Stimulated activated CD4-positive, alpha-beta T cell treated with anti-CD3 and anti-CD28 coated beads, Interleukin-15, amount 100 ng/mL, for 1 hour (primary cell): ENCODE measurements at places on chromosomes 6 and 20.
A peak's percentile ranks its signal among the peaks of the same experiment; 100 is the strongest.

DNA sequence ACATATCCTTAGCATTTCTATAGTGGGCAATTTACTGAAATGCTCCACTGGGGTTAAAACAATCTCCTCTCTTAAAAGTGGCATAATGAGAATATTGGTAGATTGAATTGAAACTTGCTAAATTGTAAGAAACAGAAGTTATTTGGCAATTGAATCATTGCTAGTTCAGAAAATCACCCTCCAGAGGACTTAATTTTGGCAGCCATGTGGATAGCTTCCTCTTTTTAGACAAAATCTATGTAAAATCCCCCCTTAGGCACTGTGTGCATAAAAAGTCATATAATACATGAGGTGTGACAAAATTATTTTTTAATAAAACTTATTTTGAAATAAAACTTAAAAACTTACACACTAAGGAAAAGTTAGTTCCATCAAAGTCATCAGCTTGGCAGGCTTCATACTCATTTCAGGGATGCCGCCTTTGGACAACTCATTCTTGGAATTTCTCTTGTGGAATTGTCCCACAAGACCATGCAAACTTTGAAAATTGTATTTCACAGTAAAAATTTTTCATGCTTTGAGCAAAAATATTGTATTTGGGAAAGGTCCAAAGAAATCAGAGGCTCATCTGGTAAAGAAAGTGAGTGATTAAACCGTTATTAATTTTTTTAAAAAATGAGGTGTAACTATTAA, 473.0 kb downstream of the BCKDHB start:
- DNase-seq, result no peak

DNA sequence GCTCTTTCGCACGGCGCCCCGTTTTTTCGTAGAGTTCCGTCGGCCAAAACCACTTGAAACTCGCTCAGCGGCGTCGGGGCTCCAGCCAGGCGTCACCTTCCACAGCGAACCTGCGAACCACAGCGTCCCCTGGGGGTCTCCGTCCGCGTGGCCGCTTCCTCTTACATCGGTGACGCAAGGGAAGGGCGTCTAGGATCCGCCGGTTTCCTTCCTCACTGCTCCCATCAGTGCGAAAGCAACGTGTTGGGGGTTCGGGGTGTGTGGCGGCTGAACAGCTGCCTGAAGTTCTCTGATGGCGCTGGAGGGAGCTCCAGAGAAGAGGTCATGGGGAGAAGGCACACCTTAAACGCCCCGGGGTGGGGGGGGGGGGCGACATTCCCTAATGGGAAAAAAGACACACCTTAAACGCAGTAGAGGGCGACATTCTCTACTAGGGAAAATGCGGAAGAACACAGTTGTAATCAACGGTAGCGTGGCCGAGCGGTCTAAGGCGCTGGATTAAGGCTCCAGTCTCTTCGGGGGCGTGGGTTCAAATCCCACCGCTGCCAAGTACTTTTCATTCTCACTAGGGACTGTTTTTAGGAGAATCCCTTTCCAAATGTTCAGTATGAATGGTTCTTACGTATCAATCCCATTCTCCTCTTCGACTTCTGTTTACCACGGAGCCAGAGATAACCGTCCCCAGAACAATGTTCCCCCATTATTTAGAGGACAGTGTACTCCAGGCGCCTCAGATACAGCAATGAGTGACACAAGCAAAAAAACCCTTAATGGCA, 16.4 kb downstream of the ZNF311 start:
- peak; percentile 58 for DNase-seq

GRCh38 chr6:35370785-35371493, 28.6 kb downstream of the PPARD start:
- DNase-seq, result no peak

- no peak for DNase-seq
Observed at GRCh38 chr6:19896693-19897010, 59.5 kb downstream of the ID4 start.

DNA sequence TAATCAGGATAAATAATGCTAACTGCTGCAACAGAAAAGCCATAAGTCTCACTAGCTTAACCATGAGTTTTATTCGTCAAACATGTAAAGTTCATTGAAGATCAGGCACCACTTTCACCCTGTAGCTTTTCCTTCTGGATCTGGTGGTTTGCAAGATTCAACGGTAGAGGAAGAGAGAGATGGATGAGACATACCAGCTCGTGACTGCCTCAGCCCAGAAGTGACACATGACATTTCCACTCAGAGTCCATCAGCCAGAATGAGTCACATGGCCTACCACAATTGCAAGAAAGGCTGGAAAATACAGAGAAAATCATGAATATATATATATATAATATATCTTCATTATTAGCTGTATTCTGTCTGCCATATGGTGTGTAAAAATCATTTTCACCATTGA, 29.0 kb downstream of the SPTLC3 start:
- no peak for DNase-seq

GRCh38 chr6:160750276-160750689, 48.2 kb downstream of the PLG start:
- DNase-seq, result no peak
